ENCODE measurements at places on chromosomes 3 and 15.

- no peak for DNase-seq
Observed at GRCh38 chr3:50295553-50296431, 3.4 kb downstream of the HYAL3 start.

DNA sequence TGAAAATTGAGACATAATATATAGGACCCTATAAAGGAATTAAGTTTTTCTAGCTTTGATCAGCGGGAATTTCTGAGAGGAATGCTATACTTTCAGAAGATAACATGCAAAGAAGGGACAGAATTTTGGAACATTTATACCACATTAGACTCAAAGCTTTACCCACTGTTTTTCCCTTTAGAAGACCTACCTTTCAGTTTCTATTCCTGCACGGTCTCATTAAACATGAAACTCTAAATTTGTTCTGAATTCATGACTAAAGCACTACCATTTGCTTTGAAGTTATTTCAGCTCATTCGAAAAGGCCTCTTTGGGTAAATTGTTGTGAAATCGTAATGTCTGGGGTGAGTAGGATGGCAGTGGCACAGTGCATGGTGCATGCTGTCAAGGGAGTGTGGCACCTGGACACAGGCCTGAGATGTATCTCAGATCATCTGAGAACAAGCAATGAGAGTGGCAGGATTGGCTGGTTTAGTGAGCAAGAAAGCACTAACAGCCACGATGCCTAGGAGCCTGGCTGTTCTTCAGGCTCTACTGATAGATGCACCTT lies 42.5 kb downstream of the CHCHD4 start:
- no peak for DNase-seq

GRCh38 chr3:133955892-133956291 lies 60.2 kb upstream of the RAB6B start:
- DNase-seq, result no peak

DNA sequence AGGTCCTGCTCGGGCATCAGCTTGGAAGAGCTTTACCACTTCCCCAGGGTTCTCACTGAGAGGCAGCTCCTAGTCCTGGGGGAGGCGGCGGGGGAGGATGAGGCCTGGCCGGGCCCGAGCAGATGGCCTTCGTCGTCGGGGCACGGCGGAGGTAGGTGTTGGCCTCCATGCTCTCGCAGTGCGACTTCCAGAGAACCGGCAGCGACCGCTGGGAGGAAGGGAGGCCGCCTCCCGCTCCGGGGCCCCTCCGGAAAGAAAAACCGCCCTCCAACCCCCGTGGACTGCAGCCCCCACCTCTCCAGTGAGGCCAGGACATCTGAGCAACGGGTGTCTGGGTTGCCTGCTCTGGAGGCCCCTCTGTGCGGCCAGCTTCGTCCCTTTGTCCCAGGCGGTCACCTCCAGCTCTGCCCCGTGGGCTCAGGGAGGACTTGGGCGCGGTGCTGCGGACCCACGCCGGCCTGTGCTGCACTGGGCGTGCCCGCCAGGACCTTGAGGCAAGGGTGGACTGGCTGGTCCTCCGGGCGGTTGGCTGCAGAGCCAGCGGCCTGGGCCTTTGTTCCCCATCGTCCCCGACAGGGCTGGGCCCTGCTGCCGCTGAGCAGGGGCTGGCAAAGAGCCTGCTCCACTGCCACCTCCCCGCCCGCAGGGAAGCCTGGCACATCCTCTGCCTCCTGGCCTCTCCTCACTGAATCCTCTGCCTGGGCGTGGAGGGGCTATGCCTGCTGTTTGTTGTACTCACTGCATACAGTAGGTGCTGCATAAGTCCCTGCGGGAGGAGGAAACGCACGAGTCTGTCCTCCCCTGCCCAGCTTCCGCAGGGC lies 13.6 kb upstream of the GP9 start:
- DNase-seq, result no peak

- peak; percentile 6 for DNase-seq
Observed at GRCh38 chr15:96158938-96159337, 171.6 kb upstream of the NR2F2 start.

DNA sequence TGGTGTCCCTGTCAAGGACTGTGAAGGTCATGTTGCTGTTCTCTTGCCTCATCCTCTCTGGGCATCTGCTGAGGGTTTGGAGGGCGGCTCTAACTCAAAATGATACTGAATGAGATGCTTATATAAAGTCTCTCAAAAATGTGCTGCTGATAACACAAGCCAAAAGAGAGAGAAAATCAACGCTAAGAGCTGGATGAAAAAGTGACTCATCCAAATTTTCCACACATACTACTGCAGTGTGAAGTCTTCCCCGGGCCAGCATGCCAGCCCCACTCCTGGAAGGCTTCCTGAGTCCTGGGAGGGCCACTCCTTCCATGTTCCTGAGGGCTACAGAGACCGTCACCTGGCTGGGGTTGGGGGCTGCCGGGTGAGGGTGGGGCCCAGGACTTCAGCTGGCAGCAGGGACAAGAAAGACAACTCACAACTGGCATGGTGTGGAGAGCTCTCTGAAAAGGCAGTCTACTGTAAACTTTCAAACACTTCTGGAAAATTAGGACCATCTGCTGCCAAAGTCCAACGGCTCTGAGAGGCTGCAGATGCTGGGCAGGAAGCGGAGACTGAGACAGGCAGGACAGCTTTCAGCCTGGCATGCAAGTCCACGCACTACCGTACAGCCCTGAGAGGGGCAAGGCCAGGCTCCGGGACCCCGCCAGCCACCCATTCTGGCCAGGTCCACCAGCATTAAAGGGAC lies 200.3 kb downstream of the ADAMTS17 start:
- no peak for DNase-seq

- DNase-seq, result no peak
Observed at GRCh38 chr3:64164349-64164748, 60.9 kb downstream of the PRICKLE2 start.

- no peak for DNase-seq
Observed at GRCh38 chr15:98408231-98408630, 240.1 kb upstream of the IGF1R start.

DNA sequence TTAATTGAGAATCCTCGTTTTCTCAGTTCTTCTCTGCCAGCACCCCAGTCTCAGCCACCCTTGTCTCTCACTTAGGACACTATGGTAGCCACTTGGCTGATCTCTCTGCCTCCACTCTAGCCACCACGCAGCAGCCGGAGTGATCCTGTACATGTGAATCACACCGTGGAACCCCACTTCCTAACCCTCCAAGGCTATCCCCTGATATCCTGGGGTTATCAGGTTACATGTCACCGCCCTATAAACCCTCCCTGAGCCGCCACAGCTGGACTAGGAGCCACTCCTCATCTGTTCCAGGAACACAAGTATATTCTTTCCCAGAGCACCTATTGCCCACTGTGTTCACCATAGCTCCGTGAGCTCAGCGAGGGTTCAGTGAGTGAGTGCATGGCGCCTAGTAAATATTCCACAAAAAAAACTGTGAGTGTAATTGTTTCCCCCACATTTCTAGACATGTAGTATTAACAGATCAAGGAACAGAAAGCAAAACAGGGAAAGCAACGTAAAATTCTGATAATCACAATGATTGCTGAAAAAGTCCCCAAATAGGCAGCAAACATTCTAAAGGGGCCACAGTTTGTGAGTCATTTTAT lies 661 bp upstream of the PARP14 start:
- DNase-seq, result peak; percentile 28

GRCh38 chr3:40267937-40268724 lies 41.4 kb upstream of the EIF1B start:
- no peak for DNase-seq

GRCh38 chr15:99478977-99479376 lies 86.8 kb upstream of the MEF2A start:
- no peak for DNase-seq

DNA sequence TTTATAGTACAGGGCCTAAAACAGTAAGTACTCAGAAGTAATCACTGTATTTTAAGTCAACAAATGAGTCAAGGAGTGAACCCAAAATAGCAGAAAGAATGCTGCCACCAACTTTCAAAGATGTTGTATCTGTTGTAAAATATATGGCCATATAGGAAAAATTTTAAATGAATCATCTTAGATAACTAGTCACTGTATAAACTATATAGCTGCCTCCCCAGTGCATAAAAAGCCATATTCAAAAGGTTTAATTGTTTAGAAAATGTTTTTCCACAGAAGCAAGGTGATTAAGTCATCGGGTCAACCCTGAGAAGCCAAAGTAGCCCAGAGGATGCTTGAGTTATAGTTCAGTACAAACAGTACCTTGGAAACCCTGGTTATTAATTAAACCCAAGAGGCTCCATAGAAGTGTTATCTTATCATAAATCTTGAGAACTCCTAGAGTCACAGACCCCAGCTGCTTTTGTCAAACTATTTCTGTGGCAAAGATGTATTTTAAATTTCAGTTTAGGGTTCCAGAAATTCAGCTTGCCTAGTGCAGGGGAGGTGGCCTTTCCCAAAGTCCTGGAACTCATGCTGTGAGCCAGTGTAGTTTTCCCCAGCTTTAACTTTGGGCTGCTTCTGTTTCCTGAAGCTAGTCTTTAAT lies 39.2 kb downstream of the MBNL1 start:
- DNase-seq, result no peak

- DNase-seq, result no peak
Observed at GRCh38 chr3:17494117-17494809, 248.2 kb downstream of the TBC1D5 start.

DNA sequence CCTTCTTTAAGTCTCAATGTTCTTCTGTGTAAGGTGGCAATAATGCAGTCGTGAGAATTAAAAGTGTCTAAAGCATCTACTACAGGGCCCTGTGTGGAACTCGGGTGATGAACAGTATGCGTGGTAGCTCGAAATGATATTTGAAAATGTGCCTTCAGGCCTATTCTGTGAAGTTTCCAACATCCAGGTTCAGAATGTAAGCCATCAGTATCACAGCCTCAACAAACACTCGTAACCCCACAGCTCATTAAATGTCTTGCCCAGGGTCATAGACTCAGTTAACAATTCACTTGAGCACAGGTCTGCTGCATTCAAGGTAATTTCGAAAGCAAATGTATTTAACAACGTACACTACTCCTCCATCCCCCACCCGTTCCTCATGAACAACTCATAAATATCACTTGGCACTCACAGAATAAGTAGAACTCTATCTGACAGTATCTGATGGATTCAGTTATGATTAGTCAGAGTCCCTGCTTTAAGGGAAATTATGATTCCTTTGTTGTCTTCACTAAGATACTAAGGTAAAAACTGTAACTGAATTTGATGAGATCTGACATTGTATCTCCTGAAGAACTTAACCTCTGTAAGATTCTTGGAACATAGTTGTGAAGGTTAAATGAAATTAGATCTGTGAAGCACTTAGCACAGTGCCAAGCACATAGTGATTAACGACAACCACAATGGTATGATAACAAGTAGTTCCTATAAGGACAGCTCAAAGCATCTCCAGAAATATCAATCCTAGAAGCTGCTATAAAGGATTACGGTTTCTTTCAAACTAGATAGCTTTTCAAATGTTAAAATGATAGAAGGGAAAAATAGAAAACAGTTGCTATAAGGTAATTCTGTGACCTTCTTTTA lies 642.3 kb downstream of the TBL1XR1 start:
- DNase-seq, result no peak

- peak; percentile 29 for DNase-seq
Observed at GRCh38 chr3:43699864-43700263, 9.1 kb downstream of the ABHD5 start.

DNA sequence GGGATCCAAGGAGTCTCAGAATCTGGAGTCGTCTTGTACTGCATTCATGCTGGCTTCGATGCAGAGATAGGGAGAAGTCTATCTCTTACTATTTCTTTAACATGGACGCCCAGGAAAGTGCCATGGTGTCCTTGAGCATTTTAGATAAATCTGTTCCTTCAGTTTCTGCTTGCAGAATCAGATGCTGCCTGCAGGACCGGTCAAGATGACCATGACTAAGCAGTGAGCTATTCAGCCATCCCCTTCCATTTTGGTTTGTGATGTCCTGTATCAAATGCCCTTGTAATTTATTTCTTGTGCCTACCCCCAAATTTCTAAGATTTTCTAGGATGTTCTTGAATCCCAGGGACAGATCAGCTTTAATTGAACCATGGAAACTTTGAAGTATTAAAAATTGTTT lies 139.4 kb upstream of the TP63 start:
- no peak for DNase-seq

GRCh38 chr15:70584838-70585706 lies 178.3 kb downstream of the UACA start:
- DNase-seq, result no peak

DNA sequence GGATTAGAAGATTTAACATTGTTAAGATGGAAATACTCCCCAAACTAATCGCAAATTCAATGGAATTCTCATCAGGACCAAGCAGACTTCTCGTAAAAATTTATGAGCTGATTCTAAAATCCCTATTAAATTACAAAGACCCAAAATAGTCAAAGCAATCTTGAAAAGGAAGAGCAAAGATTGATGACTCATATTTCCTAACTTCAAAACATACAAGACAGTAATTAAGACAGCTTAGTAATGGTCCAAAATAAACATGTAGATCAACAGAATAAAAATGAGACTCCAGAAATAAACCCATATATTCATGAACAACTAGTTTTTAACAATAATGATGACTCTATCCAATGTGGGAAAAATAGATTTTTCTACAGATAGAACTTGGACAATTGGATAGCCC lies 148.7 kb downstream of the SI start:
- no peak for DNase-seq

- DNase-seq, result no peak
Observed at GRCh38 chr15:63076714-63077046, 34.1 kb downstream of the TPM1 start.

DNA sequence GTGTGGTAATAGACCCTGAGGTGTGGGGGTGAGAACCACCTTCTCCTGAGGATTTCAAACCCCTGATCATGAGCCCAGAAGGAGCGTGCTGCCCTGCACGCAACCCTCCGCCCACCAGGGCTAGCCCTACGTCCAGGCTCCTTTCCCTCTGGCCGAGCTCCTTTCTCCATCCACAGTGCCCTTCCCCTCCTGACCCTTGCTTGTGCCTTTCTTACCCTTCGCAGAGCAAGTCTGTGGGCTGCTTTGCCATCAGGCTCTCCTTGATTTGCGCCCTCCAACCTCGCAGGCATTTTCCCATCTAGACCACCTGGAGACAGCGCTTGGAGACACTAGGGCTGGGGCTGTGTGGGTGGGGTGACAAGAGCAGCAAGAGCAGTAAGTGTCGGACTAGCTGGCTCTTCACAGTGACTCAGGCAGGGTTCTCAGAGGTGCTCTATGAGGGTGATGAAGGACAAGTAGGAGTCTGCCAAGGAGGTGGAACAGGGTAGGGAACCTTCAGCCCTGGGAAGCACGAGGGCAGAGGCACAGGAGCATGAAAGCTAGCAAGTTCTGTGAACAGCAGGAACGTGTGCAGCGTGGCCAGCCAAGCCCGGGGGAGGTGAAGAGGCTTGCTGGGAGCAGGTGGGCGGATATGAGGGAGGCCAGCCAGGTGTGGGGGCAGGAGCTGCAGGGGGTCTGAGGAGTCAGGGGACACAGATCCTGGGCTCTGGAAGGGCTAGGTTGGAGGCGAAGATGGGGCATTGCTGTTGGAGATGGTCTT lies 2.5 kb upstream of the SLC38A3 start:
- no peak for DNase-seq

GRCh38 chr3:110957247-110958025 lies 114.2 kb upstream of the NECTIN3 start:
- no peak for DNase-seq

DNA sequence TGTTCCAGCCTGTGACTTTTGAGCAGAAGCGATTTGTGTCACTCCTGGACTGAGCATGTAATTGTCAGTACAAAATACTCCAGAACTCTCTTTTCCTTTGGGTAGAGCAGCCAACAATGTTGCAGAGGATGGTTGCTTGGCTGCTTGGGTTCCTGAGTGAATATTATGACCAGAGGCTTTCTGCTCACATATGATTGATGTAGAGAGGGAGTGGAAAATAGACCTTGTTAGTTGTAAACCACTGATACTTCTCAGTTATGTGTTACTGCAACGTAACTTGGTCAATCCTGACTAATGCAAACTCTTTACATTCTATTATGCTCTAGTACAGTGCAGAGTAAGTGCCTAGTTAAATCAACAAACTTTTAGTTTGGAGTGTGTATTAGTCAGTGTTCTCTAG lies 322.6 kb upstream of the KCNH8 start:
- DNase-seq, result no peak

All from fibroblast of pulmonary artery (primary cell).